D341Med (cell line): ENCODE measurements at places on chromosomes 12 and 14.

DNA sequence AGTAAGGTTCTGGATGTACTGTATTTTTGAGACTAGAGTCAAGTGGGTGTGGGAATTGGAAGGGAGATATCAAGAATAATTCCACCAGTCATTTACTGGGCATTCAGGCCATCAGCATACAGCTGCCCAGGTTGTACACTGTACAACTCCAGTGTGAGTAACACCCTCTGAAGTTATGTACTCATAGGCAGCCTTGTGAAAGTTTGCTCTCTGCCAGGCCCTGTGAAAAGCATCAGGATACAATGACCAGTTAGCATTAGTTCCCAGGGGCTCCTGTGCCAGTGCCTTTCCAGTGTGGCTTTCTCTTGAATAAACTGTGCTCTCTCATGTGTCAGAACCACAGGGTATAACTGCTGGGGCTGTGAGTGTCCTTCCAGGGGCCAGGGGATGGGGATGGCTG lies 89.7 kb downstream of the LGMN start:
- DNase-seq: no peak

GRCh38 chr14:63212209-63212608 lies 8.0 kb downstream of the RHOJ start:
- DNase-seq: no peak

DNA sequence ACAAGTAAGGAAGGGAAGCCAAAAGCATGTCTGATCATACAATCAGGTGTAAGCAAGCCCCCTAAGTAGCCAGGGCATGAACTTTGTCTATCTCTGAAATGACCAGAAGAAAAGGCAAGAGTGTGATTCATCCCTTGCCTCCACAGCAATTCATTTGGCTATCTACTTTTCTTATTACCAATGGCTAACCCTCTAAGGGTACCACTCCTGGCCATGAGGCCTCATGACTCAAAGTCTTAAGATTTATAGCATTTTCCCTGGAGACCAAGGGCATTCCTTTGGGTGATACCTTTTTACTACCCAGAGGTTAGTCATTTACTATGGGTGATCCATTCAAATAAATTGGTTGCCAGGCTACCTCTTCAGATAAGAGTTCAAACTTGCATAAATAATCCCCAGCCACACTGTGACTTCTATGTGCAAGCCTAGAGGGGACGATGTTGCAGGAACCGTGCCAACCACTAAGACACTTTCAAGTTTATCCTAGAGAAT lies 1.5 kb upstream of the LGALS3 start:
- no peak for DNase-seq

- no peak for DNase-seq
Observed at GRCh38 chr14:24329073-24329663, 5.7 kb downstream of the ADCY4 start.

DNA sequence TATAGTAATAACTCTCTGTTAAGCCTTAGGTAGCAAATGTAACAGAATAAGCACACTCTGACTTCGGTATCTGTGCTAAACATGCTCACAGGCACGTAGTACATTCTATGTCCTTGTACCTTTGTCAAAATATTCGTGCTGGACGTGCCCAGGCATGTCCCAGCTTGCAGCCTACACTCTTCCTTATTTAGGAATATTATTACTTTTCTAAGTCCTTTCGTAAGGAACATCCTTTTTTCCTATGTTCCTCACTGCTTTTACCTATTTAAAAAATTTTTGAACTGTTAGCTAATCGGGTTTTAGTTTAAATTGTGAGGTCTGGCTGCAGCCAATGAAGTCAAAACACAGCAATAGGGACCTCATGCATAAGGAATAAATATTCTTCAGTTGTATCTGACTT lies 24.1 kb upstream of the UBC start:
- no peak for DNase-seq

GRCh38 chr12:124766727-124767065 lies 97.0 kb downstream of the SCARB1 start:
- DNase-seq: no peak

GRCh38 chr12:75947156-75947723 lies 84.3 kb downstream of the PHLDA1 start:
- DNase-seq: no peak

DNA sequence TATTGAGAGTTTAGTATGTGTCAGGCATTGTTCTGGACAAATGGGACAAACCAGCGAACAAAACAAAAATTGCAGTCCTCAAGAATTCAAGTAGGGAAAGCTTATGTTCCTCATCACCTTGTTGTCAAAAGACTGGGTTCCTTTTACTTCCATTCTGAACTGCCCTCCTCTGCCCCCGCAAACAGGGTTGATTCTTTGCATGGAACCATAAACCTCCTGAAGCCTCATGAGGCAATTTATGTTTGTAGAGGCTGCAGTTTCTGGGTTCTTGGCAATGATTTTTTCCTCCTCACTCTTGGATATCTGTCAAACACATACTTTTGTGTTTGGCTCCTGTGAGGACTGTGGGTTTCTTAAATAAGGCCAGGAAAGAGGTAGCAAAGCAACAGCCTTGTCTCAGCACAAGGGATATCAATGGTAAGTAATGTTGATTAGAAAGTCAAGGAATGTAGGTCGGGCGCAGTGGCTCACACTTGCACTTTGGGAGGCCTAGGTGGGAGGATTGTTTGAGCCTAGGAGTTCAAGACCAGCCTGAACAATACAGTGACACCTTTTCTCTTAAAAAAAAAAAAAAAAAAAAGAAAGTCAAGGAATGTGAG lies 13.9 kb downstream of the COPZ1 start:
- DNase-seq: no peak

- DNase-seq: no peak
Observed at GRCh38 chr14:69664865-69665526, 53.6 kb downstream of the SUSD6 start.

- no peak for DNase-seq
Observed at GRCh38 chr12:23757541-23757962, 191.9 kb downstream of the SOX5 start.
